ENCODE measurements at places on chromosomes 2 and 18.

DNA sequence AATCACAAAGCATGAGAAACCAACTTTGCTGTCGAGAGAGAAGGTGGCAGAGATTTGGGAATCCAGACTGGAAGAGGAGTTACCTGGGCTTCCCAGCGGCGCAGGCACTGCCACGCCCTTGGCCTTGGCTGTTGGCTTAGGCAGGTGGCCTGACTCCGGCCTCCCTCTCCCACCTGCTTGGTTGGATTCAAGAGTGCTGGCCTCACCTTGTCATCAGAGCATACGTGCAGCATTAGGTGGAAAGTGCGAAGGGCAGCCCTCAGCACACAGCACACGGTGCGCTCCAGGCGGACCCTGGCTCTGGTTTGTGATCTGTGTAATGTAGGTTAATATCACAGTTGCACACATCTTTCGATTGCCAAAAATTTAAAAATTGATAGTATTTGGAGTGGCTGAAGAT is 19.2 kb upstream of the ASB1 start:
- no peak for DNase-seq

- no peak for DNase-seq
Measured at GRCh38 chr18:10201659-10202058, 252.8 kb upstream of the APCDD1 start.

DNA sequence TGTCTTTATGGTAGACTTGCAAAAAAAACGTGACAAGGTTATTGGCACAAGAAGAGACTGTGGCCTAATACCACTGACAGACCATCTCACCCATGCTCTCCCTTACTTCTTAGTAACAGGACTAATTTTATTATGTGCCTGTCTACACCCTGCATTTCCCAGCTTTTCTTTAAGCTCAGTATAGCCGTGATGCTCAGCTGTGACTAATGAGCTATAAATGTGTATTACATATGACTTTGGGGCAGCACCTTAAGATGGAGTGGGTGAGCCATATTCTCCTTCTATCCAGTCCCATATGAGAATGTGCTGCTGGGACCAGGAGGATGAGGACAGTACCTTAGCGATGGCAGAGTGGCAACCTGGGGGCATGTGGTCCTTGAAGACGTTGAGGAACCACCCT is 293.5 kb downstream of the RNF144A start:
- no peak for DNase-seq

GRCh38 chr18:59264651-59265245 is 8.5 kb downstream of the RAX start:
- no peak for DNase-seq

DNA sequence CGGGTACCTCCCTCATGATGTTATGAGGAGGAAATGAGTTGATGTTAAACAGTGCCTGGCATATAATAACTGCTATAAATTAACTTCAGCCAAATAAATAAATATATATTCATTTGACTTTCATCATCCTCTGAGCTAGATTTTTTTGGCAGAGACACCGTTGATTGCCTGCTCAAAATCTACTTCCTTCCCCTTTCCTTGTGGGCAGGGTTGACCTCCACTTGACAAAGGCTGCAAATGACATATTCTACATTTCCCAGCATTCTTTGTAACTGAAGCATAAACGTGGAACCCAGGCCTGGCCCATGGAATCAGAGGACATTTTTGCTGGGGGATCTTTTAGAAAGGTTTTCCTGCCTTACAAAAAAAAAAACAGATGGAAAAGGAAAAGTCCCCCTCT is 177.8 kb downstream of the TXNL1 start:
- DNase-seq = no peak

DNA sequence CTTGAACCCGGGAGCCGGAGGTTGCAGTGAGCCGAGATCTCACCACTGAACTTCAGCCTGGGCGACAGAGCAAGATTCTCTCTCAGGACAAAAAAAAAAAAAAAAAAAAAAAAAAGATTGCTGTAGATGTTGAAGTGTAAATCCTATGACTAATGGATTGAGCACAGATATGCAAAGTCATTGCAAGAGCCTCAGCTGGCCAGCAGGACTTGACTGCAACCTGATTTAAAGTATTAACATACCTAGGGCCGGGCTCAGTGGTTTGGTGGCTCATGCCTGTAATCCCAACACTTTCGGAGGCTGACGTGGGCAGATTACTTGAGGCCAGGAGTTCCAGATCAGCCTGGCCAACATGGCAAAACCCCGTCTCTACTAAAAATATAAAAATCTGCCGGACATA is 103.4 kb upstream of the MSH2 start:
- no peak for DNase-seq

DNA sequence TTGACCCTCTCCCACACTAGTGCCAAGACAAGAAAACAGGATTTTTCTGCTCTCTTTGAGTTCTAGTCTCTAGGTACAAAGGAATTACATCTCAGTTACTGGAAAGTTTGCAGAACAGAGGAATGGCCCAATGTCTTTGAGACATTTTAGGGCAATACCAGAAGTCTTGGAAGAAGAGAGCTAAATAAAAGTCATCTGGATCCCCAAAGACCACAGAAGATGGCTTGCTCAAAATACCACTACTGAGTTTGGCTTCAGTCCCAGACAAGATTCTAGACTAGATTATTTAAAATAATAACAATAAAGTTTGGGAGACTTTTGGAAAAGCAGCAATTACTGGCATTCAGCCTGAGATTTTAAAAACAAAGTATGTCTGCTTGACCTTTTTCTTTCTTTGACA is 61.9 kb upstream of the HK2 start:
- no peak for DNase-seq

DNA sequence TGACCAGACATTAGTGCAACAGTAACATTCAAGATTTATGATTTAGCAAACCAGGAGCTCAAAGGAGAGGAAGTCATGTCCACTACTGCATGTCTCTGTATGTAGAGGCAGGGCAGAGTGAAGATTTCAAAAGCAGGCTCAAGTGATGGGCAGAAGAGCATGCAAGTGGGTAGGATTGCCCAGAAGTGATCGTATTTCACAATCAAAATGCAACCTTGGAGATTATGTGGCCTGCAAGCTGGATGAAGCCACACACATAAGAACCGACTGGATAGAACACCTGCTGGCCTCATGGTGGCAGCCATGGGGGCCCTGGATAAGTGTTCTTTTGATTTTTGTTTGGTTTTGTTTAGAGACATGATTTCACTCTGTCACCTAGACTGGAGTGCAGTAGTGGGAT is 286.8 kb upstream of the RAB12 start:
- no peak for DNase-seq

- no peak for DNase-seq
Measured at GRCh38 chr18:13076886-13077285, 85.7 kb downstream of the CEP192 start.

- DNase-seq = no peak
Measured at GRCh38 chr2:182682210-182682609, 33.8 kb upstream of the DNAJC10 start.

DNA sequence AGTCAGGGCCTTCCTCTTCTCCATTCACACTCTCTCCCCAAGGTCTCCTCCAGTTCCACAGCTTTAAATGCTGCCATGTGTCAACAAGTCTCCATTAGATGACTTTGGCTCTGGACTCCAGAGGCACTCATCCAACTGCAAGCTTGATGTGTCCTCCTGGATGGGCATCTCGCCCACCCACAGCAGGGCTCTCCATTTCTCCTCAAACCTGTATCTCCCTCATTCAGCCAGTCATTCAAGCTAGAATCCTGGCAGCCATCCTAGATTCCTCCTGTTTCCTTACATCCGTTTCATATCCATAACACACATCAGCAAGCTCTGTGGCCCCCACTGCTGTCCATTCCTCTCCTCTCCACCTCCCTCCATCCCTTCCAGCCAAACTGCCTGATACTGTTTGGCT is 88.4 kb upstream of the AFF3 start:
- DNase-seq = no peak

DNA sequence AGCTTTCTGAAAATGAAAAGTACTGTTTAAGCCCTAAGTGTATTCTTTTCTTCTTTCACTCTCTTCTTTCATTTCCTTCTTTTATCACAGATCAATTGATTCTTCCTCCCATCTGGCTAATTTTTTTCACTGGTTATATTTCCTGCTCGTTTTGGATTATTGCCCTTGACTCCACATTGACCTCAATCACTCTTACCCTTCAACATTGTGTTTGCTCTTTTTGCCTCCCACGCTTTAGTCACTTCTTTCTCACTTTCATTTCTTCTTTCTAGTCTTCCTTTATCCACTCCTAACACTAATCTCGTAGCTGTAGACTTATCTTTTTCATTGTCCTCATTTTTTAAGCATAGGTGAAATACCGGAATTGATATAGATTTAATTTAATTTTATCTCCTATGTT is 320.3 kb upstream of the VRK2 start:
- no peak for DNase-seq

DNA sequence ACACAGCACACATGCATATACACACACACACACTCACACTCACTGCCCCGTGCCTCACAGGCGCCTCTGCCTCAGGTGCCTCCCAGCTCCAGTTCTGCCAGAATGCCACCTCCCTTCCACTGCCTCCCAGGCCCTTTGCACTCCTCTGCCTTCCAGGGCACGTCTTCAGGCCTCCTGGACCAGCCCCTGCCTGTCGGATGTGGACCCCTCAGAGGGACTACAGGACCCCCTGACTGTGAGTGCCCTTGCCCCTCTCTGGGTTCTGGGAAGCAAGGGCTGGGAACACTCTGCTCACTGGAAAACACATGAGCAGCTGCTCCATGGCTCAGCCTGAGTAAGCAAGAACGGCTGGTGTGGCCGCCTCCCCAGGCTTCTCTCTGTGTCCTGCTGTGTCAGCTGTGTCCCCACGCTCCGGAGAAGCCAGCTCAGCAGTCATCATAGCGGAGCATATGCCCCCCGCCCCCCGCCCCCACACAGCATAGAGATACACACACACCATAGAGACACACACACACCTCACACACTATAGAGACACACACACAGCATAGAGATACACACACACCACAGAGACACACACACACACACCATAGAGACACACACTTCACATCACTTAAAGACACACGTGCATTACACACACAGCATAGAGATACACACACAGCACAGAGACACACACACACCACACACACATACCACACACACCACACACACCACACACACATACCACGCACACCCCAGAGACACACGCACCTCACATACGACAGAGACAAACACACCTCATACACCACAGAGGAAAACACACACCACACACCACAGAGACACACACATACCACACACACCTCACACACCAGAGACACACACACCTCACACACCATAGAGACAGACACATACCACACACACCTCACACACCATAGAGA is 271.3 kb downstream of the CYRIA start:
- DNase-seq = no peak

GRCh38 chr2:118989481-118989880 is 47.5 kb downstream of the MARCO start:
- no peak for DNase-seq

- no peak for DNase-seq
Measured at GRCh38 chr2:111057721-111058120, 63.0 kb upstream of the BCL2L11 start.

GRCh38 chr2:2919574-2920365 is 457.8 kb downstream of the EIPR1 start:
- no peak for DNase-seq

DNA sequence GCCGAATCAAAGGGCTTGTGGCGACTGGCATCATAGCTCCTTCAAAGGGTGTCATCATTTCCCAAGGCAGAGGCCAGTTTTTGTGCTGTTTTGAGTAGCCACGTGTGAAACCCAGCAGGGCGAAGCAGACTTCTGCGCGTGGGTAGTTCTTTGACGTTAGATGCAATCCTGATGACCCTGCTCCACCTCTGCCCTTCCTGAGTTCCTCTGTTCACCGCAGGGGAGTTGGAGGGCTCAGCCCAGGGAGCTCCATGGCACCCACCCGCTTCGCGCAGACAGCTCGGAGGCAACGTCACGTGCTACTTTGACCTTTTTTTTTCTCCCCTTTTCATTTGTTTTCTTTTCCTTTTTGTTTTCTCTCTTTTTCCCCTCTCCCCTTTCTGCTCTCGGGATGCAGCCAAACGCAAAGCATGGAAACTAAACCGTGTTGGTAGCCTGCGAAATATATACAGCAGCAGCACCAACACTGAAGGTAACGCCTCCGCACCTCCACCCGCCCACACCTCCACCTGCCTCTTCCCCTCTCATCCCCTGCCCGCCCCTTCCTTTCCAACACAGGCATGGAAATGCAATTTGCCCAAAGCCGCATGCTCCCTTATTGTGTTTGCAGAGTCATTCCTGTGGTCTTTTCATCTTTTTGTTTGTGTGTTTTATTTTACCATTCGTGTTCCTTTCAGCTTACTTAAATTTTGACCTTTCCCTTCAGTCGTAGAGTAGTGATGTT is 153.6 kb downstream of the GBX2 start:
- no peak for DNase-seq

- DNase-seq = no peak
Measured at GRCh38 chr2:58732999-58733398, 491.9 kb upstream of the FANCL start.

DNA sequence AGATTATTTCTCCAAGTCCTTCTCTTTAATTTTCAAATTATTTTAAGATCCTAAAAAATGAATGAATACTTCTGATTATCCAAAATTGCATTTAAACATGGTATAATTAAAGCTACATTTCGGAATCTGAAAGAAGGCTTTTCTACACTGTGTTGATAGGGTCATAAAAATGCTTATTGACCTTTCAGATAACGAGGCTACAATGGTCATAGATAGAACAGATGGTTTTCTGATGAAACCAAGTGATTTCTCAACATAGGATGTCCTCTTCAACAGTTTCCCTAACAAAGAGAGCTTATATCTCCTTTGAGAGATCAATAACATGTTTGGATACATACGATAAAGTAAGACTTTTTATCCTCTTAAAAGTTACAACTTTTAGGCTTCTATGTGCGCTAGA is 201.1 kb downstream of the PTH2R start:
- no peak for DNase-seq

GRCh38 chr2:157439824-157440186 is 4.1 kb downstream of the CYTIP start:
- DNase-seq = no peak

GRCh38 chr18:23502516-23503037 is 734 bp upstream of the RMC1 start:
- DNase-seq = no peak

- no peak for DNase-seq
Measured at GRCh38 chr2:158478816-158479215, 22.1 kb downstream of the PKP4 start.

DNA sequence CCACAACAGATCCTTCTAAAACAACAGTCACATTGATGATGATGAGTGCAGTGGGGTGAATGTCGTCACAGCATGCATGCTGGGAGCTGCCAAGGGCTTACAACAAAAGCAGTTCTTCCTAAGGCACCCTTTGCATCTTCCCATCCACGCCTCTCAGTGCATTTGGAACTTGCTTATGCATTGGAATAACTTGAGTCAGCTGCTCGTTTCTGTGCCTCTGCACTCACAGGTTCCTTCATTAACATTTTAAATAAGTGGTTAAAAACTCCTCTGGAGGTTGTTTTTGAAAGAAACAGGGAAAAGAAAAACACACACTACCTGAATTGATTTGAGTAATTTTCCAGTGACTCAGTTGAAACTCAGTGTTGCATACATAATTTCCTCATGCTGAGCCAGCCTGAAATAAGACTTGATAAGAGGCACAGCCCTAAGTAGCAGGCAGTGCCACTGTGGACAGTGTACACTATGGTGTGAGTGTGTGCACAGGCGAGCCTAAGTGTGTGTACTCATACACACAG is 46.8 kb upstream of the TRIM43B start:
- no peak for DNase-seq

- no peak for DNase-seq
Measured at GRCh38 chr2:183163821-183164649, 39.8 kb downstream of the NUP35 start.

- DNase-seq = no peak
Measured at GRCh38 chr18:5951515-5952091, 56.3 kb upstream of the TMEM200C start.

GRCh38 chr2:216775043-216775453 is 79.7 kb upstream of the IGFBP5 start:
- DNase-seq = no peak

GRCh38 chr2:18925296-18925695 is 335.9 kb upstream of the NT5C1B start:
- no peak for DNase-seq

Measured in cortex of kidney (tissue), 1 donor.